ENCODE measurements at places on chromosomes 13 and 19.

- DNase-seq, result no peak
Observed at GRCh38 chr13:32073180-32073864, 41.7 kb downstream of the FRY start.

GRCh38 chr13:59337070-59337469 is 826.7 kb downstream of the DIAPH3 start:
- DNase-seq, result no peak

DNA sequence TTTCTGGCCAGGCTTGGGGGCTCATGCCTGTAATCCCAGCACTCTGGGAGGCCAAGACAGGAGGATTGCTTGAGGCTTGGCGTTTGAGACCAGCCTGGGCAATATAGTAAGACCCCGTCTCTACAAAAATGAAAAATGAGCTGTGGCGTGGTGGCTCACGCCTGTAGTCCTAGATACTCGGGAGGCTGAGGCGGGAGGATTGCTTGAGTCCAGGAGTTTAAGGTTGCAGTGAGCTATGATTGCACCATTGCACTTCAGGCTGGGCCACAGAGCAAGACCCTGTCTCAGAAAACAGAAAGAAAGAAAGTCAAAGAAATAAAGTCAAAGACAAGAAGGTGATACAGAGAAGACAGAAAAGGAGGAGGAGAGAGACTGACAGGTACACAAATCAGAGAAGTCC is 2.5 kb upstream of the CACNG6 start:
- DNase-seq, result no peak

DNA sequence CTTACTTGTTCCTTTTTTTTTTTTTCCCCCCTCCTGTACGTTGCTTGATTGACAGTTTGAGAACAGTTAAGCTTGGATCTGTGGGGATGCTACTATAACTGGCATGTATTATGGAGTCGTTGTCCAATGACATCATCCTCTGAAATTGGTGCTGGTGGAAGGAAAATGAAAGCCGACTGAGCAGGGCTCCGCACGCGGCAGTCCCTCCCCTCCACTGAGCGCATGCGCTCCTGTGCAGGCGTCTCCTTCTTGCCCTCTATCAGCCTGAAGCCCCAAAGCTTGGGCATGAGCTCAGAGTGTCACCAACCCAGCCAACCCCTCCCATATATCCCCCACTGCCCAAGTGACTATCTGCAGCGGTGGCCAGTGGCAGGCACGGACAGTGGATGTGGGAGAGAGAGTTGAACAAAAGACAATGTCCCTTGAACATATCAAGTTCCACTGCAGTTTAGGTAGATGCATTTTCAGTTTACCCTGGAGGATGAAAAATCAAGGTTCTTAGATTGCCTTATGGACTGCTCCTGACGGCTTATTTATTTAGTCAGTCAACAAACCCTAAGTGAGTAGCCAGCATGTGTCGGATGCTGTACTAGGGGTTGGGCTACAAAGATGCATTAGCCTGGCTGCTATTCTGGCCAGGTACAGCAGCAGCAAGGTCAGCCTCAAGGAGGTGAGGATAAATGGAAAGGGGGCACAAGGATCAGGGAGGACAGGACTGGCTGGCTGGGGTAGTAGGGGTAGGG is 20.8 kb downstream of the MBNL2 start:
- no peak for DNase-seq
